ENCODE measurements at places on chromosomes 7 and 10.

- peak; percentile 48 for DNase-seq
Measured at GRCh38 chr10:123241391-123242141, 87.4 kb downstream of the BUB3 start.

GRCh38 chr10:3765146-3765545 is 19.9 kb downstream of the KLF6 start:
- peak; percentile 76 for DNase-seq

DNA sequence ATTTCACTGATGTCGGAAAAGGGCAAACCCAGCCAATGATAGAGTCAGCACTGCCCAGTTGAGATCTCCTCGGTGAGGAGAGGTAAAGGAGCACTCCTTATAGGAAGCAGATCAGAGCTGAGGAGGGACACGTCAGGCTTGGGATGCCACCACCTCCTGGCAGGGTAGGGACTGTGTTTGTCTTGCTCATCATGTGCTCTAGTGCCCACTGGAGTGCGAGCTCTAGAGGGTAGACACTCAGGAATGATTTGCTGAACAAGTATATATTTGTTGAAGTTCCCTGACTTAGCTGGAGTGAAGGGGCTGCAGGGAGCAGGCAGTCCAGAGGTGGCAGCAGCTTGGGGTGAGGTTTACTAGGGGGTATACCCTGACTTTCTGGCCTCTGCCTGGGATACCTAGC is 146.5 kb downstream of the NOC3L start:
- DNase-seq = no peak

DNA sequence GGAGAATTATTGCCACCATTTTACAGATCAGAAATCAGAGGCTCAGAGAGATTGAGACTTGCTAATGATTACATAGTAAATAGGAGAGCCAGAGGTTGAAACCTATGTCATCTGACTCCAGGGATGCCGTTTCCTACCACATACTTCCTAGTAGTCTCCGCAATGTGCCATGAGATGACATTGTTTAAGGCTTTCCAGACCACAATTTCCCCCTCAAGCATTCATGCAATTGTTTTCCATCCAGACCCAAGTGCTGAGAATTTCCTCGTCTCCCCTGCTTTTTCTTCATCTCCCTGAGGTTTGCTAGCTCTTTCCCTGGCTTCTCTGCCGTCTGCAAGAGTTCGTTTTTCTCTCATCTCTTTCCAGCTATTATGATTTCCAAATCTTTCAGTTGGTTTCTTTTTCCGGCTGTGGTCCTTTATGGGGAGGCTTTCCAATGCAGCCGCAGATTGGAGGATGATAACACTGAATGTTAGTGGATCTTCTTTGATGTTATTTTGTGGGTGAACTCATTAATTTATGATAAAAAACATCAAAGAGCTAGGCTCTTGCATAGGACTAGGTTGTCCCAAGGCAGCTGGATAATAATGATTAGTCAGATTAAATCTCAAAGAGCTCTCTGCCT is 6.9 kb upstream of the GOLGA7B start:
- DNase-seq = no peak

DNA sequence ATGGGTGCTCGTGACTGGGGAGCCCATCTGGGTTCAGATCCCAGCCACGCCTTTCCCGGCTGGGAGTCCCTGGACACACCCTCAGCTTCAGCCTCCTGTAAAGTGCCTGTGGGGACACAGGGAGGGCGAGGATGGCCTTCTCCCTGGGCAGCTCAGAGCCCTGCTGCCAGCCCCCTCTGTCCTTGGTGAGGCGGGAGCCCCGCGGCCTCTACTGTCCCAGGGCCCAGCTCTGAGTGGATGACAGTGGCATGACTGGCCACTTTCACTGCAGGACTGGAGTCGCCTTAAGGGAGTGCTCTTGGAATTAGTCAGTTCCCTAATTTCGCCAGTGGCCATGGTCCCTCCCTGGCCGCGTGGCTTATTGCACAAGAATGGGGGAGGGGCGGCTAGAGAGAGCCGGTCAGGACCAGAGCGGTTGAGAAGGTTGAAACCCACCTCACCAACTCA is 4.6 kb downstream of the BRI3 start:
- no peak for DNase-seq

DNA sequence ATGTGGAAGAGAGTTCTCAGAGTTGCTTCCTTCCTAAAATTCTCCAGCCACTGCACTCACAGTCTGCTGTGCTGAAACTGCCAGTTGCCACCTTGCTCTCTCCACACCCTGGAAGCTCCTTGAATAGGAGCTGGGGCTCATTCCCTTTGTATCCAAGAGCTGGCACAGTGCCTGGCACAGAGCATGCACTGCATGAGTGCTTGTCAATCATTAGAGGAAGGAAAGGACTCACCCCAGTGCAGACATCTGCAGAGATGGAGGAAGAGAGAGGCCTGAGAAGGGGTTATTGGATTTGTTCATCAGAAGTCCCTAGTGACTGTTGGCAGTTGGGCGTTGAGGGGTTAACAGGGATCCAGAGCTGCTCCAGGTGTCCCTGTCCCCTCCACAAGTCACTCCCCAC is 41.7 kb upstream of the DUSP5 start:
- DNase-seq = no peak

DNA sequence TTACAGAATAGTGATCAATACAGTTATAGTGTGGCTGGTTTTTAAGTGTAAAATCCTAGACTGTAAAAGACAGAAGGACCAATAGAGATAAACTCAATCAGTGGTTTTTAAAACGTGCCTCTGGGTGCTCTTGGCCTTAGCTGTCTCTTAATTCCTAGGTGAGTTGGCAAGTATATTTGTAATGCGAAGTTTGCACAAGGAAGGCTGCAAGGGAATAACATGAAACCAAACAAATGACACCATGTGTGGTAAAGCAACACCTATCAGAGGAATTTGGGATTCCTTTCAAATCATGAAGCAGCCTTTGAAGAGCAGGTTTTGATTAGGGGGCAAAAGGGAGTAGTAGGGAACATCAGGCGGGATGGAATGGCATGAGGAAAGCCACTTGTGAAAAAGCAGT is 284.6 kb downstream of the INHBA start:
- DNase-seq = no peak

- no peak for DNase-seq
Measured at GRCh38 chr10:95026461-95026860, 42.8 kb downstream of the CYP2C8 start.

DNA sequence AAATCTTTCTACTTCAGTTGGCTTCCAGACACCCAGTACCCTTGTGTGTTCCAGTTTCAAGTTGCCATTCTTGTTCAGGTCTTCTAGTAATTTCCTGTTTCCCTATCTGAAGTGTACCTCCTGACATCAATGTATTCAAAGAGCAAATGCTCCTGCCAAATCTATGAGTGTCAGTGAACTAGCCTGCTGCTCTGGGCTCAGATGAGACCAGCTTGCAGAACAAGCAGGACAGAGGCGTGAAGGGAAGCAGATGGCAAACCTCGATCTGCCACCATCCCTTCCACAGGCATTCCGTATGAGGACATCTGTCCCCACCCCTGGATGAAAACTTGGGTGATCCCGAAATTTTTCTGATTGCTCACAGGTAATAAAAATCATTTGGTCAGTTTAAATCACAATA is 4.4 kb upstream of the MPP7 start:
- no peak for DNase-seq

DNA sequence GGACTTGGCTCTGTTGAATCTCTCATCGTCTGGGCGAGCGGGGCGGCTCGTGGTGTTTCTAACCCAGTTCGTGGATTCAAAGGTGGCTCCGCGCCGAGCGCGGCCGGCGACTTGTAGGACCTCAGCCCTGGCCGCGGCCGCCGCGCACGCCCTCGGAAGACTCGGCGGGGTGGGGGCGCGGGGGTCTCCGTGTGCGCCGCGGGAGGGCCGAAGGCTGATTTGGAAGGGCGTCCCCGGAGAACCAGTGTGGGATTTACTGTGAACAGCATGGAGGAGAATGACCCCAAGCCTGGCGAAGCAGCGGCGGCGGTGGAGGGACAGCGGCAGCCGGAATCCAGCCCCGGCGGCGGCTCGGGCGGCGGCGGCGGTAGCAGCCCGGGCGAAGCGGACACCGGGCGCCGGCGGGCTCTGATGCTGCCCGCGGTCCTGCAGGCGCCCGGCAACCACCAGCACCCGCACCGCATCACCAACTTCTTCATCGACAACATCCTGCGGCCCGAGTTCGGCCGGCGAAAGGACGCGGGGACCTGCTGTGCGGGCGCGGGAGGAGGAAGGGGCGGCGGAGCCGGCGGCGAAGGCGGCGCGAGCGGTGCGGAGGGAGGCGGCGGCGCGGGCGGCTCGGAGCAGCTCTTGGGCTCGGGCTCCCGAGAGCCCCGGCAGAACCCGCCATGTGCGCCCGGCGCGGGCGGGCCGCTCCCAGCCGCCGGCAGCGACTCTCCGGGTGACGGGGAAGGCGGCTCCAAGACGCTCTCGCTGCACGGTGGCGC is at the start of gene EN2:
Gene EN2 (plus strand): TSS at position 19 of the 767 bp plus-strand sequence. CDS start 249 bp downstream, at position 268.
- no peak for DNase-seq

- no peak for DNase-seq
Measured at GRCh38 chr10:88238615-88238914, 344.6 kb downstream of the RNLS start.

GRCh38 chr7:107966711-107967110 is 36.2 kb downstream of the LAMB1 start:
- no peak for DNase-seq

DNA sequence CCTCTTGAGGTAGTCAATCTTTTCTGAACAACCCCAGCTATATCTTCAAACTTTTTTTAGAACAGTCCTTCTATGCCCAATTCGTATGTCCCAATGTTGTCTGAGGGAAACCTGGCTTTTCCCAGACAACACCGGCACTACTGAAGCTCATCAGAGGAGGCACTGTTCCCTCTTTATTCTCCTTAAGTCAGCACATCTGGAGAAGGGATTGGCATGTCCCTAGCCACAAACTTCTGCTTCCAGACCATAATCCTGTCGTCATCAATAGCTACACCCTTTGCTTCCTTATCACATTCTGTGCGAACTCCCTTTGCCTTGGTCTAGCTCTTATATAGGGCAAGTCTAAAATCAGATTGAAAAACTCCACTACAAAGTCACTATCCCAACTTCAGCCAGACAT is 22.9 kb downstream of the PON3 start:
- no peak for DNase-seq

- DNase-seq = no peak
Measured at GRCh38 chr10:80537086-80537735, 491 bp upstream of the SH2D4B start.

DNA sequence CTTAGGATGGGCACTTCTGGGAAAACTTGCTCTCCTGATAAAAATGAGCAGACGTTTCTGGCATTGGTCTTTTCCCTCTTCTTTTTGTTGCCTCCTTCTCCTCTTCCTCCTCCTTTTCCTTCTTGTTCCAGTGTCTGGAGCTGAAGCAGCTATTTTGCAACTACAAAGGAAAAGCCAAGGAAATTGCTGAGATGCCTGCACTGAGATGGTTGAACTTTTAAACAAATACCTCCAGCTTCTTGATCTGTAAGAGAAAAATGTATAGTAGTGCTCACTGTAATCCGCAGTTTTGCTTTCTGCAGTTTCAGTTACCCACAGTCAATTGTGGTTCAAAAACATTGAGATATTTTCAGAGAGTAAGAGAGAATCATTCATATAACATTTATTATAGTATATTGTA is 7.5 kb upstream of the SND1 start:
- DNase-seq = no peak

DNA sequence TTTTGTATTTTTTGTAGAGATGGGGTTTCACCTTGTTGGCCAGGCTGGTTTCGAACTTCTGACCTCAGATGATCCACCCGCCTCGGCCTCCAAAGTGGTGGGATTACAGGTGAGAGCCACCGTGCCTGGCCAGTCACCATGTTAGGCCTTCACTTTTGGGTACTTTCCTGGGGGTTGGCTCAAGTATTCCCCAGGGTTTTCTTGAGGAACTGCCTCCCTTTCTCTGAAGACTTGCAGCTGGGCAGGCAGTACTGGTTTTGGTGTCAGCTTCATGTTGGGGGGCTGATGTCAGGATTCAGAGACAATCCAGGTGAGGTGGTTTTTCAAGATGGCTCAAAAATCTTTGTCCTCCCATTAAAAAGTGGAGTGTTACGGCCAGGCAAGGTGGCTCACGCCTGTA is 7.7 kb downstream of the ZNHIT1 start:
- no peak for DNase-seq

DNA sequence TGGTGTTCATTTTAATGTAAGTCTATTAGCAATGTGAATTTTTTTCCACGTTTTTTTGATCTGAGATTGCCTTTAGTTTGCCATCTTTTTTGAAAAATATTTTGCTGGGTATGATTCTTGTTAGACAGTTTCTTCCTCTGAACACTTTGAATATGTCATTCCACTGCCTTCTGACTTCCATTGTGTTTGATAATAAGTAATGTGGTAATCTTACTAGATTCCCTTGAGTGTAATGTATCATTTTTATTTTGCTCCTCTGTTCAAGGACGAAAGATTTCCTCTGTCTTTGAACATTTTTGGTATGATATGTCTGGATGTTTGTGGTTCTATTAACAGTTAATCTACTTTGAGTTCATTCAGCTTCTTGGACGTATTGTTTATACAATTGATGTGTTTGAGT is 371.4 kb downstream of the SUGCT start:
- no peak for DNase-seq

DNA sequence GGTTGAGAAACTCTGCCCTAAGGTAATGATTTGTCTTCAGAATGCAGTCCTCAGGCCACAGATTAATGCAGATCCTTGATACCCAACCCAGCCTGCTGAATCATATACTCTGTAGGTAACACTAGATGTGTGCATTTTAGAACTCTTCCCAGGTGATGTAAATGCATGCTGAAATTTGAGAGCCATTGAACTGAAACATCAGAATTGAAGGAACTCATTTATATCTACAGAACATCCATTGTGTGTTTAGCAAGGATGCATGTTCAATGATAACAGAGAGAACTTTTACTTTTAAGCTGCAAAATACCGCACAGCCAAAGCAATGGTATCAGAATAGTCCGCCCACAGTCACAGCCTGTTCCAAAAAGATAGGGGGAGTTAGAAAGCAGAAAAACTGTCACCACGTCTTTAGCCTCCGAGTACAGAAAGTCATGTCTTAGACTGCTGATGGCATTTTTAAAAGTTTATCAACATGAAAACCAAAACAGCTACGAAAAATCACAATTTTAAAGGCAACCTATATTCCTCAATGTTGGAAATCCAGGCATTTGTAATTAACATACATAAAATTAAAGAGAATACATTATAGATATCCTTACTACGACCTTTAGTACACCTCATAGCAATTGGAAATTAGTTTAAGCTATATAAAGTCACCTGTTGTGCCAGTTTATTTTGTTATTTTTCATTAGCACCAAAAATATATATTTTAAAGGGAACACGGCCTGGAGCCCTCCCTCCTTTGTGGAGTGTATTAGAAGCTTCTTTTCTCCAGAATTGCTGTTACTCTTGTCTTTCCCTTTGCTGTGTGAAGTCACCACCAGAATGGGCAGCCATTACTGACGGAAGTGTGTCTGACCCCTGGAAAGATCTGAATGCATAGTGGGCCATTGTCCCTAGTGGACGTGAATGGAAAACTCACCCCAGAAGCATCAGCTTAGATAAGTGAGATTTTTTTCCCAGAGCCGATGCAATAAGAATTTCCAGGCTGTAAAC is 65.8 kb upstream of the PRKAR2B start:
- DNase-seq = no peak

DNA sequence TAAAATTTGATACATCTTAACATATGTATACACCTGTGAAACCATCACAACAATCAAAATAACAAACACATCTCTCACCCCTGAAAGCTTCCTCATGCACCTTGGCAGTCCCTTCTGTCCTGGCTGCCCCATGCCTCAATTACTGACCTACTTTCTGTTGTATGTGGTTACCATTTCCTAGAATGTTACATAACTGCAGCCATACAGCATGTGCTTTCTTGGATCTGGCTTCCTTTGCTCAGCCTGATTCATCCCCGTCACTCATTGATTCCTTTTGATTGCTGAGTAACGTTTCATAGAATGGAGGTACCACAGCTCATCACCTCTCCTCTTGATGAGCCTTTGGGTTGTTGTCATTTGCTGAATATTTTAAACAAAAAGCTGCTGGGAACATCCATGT is 165.3 kb downstream of the CELF2 start:
- DNase-seq = no peak
